ENCODE measurements at places on chromosomes 2 and 18.

GRCh38 chr18:42459873-42460272 lies 504.8 kb downstream of the PIK3C3 start:
- no peak for DNase-seq

DNA sequence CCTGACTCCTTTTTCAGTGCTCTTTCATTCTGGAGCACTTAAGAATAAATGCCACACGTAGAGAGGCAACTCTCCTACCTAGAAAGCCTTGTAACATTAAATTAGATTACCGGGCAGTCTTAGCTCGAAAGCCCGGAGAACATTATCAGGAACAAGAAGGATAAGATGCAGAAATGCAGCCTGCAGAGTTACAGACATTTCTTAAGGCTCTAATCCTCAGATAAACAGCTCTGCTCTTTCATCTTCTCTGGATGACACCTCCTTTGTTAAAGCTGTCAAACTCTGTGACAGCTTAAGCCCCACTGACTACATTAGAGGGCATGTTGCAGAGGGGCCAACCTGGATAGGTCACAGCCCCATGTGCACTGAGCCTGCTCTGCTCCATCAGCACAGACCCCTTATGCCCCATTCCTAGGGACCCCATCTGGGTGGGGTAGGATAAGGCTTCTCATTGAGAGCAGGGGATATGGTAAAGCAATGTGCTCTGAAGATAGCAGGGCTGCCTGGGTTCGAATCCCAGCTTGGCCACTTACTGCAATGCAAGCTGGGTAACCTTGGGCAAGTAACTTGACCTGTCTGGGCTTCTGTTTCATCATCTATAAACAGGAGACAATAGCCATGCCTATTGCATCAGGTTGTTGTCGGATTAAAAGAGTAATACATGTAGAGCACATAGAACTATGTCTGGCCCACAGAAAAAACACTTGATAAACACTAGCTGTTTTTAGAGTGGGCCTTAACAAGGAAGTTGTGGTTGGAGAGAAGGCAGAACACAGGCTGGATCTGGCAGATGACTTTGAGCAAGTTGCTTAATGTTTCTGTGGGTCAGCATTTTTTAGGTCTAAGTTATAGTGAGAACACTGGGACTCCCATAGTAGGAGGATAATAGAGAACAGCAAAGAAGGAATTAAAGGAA lies 111.4 kb downstream of the THNSL2 start:
- DNase-seq = no peak

DNA sequence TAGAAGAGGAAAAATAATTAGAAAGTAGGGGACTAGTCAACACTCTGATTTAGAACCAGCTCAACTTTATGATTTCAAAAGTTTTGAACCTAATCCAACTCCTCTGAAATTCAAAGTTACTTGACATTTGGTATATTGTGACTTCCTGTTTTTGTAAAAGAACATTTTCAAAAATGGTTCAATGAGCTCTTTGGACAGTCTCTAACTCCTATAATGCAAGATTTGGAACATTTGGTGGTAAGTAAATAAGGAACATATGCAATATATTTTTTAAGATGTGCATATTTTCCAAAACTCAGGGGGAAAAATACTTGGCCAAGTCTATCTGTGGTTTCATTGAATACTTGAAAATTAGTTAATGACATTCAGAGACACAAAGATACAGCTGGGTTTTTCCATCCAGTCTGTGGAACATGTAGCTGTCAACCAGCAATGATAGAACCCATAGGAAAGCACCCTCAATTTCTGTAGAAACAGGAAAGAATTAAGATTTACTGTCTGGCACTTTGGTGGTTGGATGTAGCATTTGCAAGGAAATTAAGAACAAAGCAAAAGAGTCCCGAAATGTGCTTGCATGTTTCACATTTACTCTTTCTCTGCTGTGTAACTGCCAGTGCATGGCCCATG lies 17.0 kb upstream of the ANKRD44 start:
- no peak for DNase-seq

DNA sequence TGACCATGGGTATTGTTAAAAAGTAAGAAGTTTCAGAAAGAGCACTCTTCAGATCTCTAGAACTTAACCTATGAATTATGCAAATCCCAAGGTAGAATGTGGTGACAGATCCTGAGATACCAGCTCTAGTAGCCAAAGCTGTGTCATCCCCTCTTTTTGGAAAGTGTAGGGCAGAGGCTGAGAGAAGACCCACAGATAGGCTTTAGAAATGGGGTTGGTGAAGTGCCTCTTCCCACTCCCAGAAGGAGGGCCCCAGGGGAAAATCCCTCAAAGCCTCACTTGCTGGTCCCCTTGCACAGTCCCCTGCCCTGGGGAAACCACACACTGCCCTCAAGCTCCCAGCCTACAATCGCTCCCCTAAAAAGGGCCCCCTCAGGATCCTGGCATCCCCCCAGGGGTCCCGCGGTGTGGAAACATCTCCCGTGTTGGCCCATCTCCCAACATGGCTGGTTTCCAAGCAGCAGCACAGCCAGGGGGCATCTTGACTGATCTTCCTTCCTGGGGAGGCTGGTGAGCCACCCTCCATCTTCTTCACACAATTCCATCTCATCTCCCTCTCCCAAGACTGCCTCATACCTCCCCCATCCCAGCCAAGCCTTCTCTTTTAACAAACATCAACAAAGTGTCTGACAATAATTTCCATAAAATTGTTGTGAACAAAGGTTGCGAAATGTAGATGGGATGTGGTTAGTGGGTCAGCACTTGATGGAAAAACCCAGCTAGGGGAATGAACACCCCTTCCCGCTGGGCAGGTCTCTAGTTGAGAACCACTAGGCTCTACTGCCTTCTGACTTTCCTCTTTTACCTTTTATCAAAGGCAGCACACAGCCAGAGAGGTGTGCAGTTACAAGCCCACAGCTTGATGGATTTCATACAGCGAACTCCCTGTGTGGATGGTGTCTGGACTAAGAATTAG lies 25.1 kb downstream of the MAL start:
- no peak for DNase-seq

GRCh38 chr2:136448432-136448831 lies 316.9 kb upstream of the THSD7B start:
- DNase-seq = no peak

GRCh38 chr2:206241736-206242135 lies 32.7 kb upstream of the ZDBF2 start:
- DNase-seq = no peak

GRCh38 chr2:105842555-105842954 lies 97.8 kb downstream of the NCK2 start:
- DNase-seq = no peak

GRCh38 chr2:66781804-66782203 lies 346.9 kb downstream of the MEIS1 start:
- no peak for DNase-seq

DNA sequence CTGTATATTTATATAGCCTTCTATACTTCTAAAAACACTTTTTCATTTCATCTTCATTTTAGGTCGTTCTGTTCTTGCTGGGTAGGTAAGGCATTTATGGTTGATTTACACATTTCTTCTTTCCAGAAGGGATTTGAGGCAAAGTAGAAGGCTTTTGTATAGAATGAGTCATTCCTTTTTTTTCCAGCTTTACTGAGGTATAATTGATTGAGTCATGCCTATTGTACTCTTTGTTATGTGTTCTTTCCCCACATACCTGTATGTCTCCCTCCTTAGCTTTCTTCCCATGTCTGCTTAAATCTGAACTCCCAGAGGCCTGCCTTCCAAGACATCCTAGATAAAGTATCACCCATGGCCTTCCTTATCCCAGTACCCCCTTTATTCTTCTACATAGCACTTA lies 4.8 kb upstream of the CDC42EP3 start:
- no peak for DNase-seq
